NCI-H446 treated with DMSO at 0.1 percent for 48 hours (cell line): ENCODE measurements at places on chromosomes 3 and 15.

DNA sequence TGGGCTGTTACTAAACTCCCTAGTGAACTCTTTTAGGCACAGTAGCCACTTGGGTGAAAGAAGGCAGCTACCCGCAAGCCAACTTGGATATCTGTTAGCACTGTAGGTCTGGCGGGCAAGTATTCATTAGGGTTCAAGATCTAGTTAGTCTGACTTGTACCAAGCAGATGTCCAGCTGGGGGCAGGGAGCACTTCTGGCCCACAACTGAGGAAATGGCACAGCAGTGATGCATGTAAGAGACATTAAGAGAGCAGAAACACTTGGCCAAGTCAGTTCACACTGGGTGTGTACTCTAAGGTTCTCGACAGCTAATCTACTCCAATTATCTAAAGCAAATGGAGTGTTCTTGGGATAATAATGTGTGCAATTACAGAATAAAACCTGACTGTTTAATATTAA, 131.7 kb downstream of the CTNNB1 start:
- no peak for DNase-seq

DNA sequence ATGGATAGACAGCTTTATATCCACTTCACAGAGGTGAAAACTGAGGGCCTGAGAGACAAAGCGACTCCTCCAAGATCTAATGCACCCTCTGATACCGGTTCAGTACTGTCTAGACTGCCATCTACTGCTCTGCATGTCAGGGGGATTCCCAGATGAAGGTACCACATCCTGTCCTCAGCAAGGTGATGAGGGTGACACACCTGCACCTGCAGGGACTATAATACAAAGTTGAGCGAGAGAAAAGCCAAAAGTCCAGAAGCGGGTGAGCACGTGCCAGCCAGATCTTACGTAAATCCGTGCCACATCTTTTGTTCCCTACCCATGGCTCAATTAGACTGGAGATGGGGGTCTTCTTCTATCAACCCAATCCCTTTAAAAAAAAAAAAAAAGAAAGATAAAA, 32.4 kb upstream of the HES1 start:
- no peak for DNase-seq

GRCh38 chr15:78420220-78420619, 17.8 kb upstream of the IREB2 start:
- no peak for DNase-seq

DNA sequence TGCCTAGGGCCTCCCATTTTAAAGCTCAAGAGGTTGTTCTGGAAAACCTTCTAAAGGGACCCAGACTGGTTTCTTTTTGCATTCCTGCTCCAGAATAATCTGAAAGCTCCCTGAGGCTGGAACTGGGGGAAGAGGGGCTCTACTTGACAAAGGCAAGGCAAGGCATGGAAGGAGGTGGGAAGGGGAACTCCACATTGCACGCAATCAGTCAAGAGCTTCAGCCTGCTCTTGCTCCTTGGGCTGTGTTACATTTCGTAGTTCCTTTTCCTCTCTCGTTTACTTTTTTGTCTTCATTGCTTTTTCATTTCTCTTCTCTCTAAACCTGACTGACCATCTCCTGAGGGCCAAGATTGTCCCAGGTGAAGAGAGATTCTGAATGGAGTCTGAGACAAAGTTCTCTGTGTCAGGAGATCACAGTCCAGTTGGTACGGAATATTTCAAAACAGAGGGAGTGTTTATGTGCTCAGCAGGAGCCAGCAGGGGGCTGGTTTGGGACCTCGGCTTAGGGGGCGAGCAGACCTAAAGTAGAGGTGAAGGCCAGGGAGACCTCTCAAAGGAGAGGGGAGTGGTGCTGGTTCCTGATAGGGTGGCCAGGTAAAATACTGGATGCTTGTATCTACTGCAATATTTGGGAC, 6.0 kb upstream of the KCTD6 start:
- no peak for DNase-seq

DNA sequence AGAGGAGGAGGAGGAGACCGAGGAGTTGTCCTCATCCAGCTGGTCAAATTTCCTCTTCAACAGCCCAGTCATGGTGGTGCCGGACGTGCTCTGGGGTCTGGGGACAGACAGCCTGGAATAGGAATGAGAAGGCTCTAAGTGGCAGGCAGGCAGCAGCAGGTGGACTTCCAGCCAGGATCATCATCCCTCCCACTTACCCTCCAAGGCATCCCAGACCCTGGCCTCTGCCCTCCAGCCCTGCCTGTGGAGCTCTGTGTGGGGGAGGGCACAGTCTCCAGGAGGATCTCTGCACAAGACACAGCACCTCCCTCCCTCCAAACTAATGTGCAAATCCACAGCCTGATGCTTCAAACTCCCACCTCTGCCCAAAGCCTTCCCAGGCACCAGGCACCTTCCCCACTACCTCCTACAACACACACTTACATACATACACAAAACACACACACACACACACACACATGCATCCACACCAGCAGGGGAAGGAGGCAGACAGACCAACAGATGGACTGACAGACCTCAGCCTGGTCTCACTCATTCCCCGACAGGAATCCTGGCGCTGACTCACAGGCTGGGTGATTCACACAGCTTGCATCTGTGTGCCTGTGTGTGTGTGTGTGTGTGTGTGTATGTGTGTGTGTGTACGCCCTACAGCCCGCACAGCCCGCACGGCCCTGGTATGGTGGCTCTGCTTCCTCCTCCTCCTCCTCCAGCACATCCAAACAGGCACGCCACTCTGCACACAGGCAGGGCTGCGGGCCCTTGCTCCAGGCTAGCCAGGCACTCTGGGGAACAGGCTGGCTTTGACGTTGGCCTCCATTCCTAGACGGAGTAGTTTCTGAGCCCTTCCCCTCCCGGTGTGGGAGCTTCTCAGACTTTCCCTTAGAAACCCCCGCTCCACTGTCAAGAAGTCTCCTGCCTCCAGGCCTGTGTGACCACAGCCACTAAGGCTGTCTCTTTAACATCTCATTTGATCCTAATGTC, 6.5 kb downstream of the CSRNP1 start:
- peak; percentile 76 for DNase-seq

GRCh38 chr15:68374168-68374745, 57.7 kb downstream of the ITGA11 start:
- no peak for DNase-seq

- no peak for DNase-seq
Observed at GRCh38 chr3:180478695-180479094, 123.3 kb upstream of the TTC14 start.

DNA sequence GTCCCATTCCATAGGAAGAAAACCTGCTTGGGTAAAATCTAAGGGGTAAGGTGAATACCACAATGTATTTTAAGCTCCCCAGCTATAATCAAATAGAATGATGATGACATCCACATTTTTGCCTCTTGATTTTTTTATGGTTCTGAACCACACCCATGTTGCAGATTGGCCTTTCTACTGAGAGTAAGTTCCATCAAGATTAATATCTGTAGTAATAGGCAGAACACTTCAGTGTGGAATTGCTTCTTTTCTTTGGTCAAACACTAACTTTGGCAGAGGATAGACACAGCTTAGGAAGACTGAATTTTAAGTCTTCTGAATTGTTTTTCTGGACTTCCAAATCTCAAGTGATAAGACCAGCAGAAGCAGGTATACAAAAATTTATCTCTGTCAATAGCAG, 27.0 kb downstream of the PLS1 start:
- DNase-seq = no peak

- no peak for DNase-seq
Observed at GRCh38 chr3:138567403-138567802, 26.7 kb downstream of the CEP70 start.

DNA sequence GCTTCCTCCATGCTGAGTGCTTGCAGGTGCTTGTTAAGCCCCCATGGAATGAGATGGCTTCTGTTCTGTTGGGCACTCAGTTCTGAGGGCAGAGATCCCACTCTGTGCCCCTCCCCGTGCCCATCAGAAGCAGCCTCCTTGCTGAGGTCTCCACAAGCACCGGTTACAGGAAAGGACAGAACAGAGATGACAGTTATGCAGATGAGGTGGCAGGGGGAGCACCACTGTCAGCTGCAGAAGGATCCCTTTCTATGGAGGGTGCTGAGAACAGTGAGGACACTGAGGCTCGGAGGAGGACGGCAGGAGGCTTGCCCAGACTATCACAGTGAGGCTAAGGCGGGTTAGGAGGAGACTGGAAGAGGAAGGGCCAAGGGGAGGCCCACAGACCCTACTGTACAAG, 12.4 kb downstream of the CACNA2D2 start:
- no peak for DNase-seq

DNA sequence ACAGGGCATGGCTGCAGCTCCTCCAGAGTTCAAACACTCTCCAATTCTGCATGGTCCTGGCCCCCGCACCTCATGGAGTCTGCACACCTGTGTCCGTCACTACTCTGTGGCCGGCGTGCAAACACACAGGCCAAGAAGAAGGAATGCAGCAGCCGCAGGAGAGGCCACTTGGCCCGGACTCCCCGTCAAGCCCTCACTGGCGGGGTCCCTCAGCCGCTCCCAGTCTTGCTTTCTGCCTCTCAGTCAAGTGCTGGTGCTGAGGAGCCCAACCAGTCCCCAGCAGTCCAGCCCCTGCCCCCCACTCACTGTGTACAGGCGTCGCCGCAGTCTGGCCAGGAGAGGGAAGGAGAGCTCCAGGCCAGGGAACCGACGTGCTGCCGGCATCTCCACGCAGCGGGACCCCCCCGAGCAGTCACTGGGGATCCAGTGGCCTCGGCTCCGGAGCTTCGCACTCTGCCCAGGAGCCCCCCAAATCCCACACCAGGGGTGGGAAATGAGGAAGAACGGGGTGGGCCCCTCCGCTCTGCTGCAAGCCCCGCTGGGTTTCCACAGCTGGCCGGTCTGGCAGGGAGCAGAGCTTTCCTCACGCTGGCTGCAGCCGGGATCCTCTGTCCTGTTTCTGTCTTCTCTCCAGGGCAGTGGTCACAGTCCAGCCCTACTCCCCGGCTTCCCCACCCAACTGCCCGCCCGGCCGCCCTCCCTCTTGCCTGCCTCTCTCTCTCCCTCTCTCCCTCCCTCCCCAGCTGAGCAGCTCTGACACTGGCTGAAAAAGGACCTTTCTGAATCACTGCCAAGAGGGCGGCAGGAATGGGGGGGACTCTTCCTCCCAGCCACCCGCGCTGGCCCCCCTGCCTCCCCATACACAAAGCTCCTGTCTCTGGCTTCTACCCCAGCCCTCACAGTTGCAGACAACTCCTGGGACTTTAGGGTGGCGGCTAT, 16.0 kb downstream of the TNK2 start:
- no peak for DNase-seq

- DNase-seq = peak; percentile 82
Observed at GRCh38 chr3:176663837-176664831, 533.1 kb downstream of the TBL1XR1 start.

GRCh38 chr3:160434071-160434470, 15.5 kb downstream of the TRIM59 start:
- DNase-seq = no peak

DNA sequence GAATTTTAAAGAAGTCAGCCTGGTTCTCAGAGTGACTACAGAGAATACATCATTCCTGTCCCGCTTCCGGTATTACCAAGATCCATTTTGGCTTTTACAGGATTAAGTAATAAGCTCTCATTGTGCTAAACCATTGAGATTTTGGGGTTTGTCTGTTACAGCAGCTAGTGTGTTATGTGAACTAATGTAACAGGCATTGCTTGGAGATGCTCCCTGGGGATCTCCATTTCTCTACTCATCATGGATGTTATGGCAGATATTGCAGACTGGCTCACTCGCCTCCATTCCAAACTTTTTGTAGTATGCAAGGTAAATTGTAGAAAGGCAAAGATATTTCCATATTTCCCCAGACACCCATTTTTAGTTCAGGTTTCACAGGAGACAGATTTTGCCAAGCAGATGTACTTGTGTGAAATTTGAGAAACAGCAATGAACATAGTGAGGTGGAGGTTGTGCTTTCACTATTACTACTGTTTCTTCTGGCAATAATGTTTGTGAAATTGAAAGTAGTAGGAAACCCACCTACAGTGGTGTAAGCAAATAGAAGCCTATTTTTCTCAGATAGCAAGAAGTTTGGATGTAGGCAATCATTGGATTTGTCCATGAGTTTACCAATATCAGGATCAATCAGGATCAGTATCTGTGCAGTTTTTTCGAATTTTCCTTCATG, 177.1 kb upstream of the GALNT15 start:
- DNase-seq = no peak

- DNase-seq = no peak
Observed at GRCh38 chr15:63582718-63583426, 14.3 kb upstream of the FBXL22 start.

DNA sequence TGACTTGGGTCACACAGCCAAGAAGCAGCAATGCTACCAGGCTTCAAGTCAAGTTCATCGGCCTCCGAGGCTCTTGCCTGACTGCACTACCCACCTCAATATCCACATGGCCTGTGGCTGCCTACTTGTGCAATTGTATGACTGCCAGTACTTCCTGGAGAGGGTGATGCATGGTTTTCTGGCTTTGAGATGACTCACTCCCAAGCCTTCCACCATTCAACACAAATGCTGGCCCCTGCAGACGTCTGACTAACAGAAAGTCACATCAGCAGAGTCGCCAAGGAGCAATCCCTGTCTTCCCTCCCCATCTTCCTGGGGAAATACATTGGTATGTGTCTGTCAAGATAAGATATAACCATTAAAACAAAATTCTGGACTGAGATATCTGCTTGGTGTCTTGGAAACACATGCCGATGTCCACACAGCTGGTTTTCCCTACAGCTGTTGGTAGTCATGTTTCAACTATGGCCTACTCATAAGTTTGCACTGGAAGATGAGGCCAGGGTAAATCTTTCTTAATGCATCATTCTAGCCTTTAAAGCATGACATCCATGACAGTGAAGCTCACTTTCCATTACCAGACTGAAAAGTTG, 79.6 kb upstream of the SPATA12 start:
- peak; percentile 36 for DNase-seq

GRCh38 chr3:62119139-62119538, 254.2 kb downstream of the FEZF2 start:
- no peak for DNase-seq

- no peak for DNase-seq
Observed at GRCh38 chr3:8627201-8627940, 17.2 kb downstream of the SSUH2 start.

DNA sequence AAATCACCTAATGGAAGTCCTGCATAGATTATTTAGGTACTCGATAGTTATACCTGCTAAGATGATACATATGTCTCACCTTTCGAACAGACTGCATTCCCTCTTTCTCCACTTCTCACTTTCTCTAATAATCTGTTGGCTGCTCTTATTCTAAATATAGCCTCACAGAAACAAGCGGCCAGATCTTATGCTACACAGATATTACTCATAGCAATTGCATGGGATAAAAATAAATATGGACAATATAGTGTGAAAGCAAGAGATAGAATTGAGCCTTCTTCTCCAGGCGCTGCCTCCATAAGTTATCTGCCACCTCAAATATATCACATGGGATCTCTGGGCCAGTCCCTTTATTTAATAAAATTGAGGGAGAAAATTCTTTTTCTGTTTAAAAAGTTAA, 29.5 kb upstream of the TGFBR2 start:
- DNase-seq = no peak

- DNase-seq = no peak
Observed at GRCh38 chr3:45683417-45684326, 5.5 kb upstream of the SACM1L start.

GRCh38 chr3:156865732-156866131, 39.6 kb downstream of the LEKR1 start:
- DNase-seq = no peak

- no peak for DNase-seq
Observed at GRCh38 chr15:93076217-93076616, 12.8 kb downstream of the RGMA start.
